ENCODE measurements at places on chromosomes 5 and 9.

GRCh38 chr5:121189342-121190305 lies 662.1 kb upstream of the FTMT start:
- peak; percentile 11 for DNase-seq

DNA sequence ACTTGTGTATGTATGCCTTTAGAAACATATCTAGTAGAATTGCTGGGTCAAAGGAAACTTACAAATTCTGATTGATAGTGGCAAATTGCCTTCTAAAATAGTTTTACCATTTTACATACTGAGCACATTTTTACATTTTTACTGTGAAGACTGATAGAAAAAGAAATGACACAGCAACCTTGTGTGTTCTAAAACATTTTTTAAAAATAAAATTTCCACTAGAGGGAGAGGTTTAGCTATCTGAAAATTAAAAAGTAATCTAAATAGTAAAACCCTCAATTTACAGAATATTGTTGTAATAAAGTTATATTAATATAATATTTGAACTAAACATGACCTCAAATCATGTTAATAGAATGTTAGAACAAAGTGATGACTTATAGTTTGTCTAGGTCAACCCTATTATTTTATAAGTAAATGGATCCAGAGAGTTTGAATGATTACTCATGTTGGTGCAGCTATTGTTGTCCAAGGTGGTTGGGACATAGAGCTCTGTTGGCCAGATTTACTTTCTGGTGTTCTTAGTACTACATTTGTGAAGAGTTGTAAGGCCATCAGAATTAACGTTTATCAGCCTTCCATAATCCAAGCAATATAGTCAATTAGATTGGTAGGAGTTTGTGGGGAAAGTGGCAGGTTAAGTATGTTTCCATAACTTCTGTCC lies 17.2 kb downstream of the CENPP start:
- DNase-seq = no peak

- no peak for DNase-seq
These were observed 11.4 kb upstream of the ENG start for GRCh38 chr9:127865645-127866464.

GRCh38 chr5:141515141-141515540 lies 26.3 kb downstream of the PCDHGC5 start:
- no peak for DNase-seq

DNA sequence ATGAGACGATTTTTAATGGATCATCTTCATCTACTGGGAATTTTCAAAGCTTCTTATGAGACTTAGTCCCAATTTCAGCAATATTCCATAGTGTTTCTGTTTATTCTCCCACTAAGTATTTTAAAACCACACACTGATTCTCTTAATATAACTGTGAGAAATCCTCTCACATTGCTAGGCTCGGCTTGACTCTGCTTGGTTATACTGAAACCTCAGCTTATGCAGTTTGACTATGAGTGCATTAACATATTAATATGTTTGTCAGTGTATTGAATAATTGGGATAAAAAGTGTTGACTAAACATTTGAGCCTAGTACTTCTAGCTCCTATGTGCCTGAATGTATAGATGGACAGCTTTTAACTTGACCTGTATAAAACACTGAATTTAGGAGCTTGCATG lies 298.5 kb upstream of the IZUMO3 start:
- no peak for DNase-seq

GRCh38 chr5:150320044-150320613 lies 17.4 kb upstream of the ARSI start:
- DNase-seq = peak; percentile 93

GRCh38 chr9:89038382-89039103 lies 47.3 kb downstream of the S1PR3 start:
- peak; percentile 58 for DNase-seq

- no peak for DNase-seq
These were observed 53.7 kb upstream of the SMIM15 start for GRCh38 chr5:61215996-61216395.

- no peak for DNase-seq
These were observed 42.8 kb downstream of the WDR41 start for GRCh38 chr5:77449277-77449676.

- DNase-seq = peak; percentile 98
These were observed 14.9 kb downstream of the SPAAR start for GRCh38 chr9:35923927-35924763.

DNA sequence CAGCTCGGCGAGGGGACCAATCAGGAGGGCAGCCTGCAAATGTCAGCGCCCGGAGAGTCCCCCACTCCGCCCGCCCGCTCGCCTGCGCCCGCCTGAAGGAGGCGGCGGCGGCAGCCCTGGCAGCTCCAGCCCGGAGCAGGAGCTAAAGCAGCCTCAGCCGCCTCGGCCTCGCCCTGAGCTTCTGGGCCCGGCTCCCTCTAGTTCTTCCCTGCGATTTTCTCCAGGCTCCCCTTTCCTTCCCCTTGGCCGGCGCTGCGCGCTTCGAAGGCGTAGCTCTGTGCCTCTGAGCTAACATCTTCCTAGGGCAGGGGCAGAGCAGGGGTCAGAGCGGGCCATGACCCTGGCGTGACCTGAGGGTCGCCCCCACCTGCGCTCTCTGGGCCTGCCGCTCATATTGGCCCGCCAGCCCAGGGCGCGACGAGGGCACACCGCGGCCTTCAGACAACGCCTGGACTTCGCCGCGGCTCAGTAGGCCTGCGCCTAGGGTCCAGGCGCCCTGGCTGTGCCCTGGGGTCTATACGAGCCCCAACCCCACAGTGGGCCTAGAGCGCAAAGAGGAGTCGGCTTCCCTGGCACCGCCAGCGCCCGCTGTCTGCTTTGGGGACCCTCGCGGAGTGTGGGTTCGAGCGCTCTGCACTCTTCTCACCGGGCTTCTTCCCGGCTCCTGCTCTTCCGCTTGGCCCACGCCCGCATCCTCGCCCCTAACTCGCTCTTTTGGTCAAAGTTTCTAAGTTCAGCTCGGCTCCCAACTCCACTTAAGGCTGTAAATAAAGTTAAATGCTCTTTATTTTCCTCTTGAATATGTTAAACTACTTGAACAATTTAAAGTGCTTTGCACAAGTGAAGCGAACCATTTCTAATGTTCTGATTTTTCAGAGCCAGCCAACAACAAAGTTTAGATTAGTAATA lies 504 bp upstream of the OTP start:
- DNase-seq = no peak

- peak; percentile 99 for DNase-seq
These were observed 36.5 kb downstream of the PALM2AKAP2 start for GRCh38 chr9:109816490-109816889.

DNA sequence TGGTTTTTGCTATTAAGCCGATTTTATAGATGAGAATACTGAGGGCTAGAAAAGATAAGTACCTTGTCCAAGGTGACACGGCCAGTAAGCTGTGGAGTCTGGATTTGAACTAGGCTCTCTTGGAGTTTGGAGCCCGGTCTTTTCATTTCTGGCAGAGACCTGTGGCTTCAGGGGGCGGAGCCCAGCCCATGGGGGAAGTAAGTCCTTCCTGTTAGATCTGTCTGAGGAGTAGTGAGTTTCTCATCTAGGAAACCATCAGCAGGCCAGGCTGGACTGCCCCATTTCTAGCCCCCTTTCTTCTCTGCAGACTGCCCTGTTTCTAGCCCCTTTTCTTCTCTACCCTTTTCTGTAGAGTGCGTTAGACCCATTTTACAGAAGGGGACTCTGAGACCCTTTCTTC lies 521 bp upstream of the PTGS1 start:
- no peak for DNase-seq

GRCh38 chr5:96660971-96661854 lies 963 bp upstream of the CAST start:
- DNase-seq = peak; percentile 66

- DNase-seq = peak; percentile 74
These were observed 113.0 kb downstream of the GAPVD1 start for GRCh38 chr9:125374443-125375309.

- no peak for DNase-seq
These were observed 55.3 kb downstream of the TRPC7 start for GRCh38 chr5:136309932-136310598.

GRCh38 chr5:172940268-172941066 lies 18.8 kb upstream of the RPL26L1 start:
- no peak for DNase-seq

DNA sequence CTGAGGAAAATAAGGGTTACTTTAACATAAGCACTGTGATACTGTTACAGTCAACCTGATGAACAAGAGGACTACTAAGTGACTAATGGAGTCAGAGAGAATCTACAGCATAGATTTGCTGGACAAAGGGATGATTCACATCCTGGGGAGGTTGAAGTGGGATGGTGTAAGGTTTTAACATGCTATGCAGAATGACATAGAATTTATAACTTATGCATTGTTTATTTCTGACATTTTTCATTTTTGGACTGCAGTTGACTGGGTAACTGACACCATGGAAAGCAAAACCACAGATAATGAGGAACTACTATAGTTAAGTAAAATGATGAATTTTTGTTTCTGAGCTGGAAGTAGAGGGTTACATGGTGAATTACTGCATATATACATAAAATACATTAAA lies 389.2 kb downstream of the MAT2B start:
- peak; percentile 32 for DNase-seq

- DNase-seq = no peak
These were observed 29.3 kb upstream of the FAT2 start for GRCh38 chr5:151620461-151620840.

DNA sequence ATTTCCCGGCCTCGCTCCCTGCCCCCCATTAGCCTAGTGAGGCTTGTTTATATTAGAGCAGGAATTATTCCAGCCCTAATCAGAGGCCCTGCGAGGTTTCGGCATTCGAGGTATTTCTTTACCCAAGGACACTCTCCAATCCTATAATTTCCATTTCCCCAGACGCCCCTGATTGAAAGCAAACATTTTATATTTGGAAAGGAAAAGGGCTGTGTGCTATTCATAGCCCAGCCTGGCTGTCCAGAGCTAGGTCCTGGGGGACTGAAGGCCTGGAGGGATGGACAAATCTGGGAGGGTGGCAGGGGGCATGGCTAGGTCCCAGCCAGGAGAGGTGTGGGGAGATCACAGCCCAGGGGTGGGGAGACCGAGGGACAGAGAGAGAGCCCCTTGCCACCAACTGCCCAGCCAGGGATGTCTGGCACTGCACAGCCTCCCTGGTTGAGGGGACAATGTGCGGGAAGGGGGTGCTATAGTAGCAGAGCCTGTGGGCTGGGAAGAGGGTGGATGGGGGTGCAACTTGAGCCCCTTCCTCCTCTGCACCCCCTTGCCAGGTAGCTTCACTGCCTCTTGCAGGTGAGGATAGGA lies 125.1 kb downstream of the BARX1 start:
- no peak for DNase-seq

GRCh38 chr9:93599571-93600403 lies 23.4 kb downstream of the PHF2 start:
- DNase-seq = no peak

DNA sequence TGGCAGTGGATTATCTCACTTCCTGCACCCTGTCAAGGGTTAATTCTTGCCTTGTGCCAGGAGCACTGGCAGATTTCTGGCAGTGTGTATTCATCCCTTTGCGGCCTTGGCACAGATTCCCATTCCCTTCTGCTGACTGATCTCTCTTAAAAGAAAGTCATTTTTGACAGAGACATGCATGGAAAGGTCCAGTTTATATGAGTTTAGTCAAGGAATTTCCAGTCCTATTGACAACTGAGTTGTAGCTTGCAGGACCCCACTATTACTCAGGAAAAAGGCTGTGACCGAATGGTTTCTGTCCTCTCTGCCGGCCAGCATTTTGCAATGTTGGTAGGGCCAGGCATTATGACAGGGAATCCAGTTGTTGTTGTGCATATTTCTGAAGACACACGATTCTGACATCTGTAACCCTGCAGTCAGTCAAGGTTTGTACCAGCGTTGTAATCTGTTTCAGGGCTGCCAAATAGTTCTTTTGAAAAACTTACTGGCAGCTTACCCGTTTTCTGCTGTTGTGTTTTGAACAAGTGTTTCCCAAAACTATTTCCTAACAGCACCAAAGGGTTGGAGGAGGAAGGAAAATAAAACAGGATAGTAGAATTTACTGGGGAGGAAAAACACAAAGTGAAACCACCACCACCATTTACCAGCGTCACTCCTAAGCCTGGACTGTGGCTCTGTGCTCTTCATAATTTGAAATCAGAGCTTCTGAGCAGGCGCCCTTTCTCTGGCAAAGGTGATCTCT lies 243.4 kb upstream of the KLF4 start:
- peak; percentile 82 for DNase-seq
